ENCODE measurements at places on chromosomes 5 and 9.

DNA sequence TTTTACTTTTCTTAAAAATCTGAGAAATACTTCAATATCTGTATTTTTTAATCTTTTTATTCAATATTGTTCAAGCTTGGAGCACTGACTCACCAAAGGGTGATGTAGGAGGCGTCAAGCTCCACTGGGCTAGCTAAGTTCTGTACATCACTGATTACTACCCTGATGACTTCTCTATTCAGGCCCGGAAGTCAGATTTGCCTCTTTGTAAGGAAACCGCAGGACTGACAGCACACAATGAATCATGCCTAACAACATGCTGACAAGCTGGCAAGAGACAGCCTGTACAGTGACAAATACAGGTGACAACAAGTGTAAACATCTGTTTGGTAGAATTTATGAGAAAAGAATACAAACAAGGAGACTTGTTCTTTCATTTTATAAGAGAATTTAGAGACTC lies 627.9 kb upstream of the RORB start:
- DNase-seq: no peak

DNA sequence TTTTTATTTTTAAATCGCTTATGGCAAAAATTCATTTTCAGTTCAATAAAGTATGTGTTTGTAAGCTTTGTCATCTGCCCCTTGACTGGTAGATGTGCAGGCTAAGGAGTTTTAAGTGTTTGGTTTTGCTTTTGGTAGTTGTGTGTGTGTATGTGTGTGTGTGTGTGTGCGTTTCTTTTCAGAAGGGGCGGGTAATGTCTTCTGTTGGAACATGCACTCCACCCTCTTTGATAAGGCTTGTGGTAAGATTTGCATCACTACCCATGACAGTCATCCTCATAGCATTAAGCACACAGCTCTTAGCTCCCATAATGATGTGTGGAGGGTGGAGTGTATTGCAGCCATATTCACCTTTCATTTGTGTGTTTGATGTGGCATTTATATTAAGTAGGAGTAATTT lies 92.1 kb upstream of the FSD1L start:
- no peak for DNase-seq

DNA sequence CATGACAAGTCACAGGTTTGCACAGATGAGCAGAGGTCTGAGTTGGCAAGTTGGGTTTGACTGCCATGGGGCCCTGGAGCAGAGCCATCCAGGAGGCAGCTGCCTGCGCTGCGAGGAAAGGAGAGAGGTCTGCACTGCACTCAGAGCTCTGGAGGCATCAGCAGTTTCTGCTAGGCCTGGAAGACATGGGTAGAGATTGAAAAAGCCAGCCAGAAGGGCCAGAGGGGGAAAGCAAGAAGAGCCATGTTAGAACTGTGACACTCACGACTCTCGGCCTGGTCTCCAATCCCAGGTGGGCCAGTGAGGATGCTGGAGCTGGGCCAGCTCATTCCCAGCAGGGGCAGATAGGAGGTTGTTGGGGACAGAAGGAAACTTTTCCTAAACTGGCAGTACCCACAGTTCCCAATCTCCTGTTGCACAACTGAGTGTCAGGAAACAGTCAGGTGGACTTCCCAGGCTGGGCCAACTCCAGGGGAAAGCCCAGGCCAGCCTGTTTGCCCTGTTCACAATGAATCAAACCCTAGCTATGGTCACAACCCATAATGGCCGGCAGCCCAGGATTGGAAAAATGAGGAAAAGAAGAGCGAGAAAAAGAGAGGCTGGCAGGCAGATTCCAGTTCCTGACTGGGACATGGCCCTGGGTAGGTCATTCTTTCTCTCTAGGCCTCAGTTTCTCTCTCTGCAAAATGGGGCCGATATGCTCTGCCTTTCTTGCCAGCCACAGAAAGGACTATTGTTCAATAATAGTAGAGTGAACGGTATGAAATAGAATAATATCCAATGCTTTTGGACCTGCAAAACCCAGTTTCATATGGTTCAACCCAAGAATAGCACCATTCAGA lies 7.8 kb upstream of the ORM1 start:
- no peak for DNase-seq

- no peak for DNase-seq
Observed at GRCh38 chr9:122468735-122469134, 9.0 kb downstream of the OR1J1 start.

GRCh38 chr5:81907012-81907635 lies 64.7 kb upstream of the ATG10 start:
- DNase-seq: no peak

- no peak for DNase-seq
Observed at GRCh38 chr5:34051374-34051980, 8.5 kb upstream of the C1QTNF3 start.

DNA sequence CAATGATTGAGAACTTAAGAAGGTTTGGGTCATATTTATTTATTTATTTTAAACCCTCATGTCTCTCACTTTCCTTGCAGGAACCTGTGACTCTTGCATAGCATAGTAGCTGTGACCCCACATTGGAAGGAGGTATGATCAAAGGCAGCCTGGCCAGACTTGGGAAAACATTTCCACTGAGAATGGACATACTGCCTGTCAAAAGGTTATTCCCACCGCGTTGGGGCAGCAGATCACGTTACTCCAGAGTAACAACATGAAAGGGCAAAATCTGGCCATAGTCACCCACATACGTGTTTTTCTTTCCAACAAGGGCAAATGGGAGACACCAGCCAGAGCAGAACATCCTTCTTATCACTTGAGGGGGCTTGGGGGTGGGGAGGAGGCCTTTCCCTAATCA lies 95.7 kb downstream of the ARL15 start:
- DNase-seq: no peak

DNA sequence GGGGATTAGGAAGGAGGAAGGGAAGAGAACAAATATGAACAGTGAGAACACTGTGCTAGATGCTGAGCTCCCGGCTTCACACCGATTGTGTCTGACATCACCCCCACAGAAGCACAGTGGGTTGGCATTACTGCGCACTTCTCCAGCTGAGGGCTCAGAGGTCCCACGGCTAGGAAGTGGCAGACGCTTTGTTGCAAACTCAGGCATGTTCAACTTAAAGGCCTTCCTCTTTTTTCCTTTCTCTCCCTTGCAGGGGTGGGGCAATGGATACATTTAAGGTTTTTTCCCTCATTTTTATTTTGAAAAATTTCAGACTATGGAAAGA lies 15.5 kb upstream of the SHB start:
- no peak for DNase-seq

GRCh38 chr5:133688391-133688790 lies 76.0 kb upstream of the FSTL4 start:
- no peak for DNase-seq
